ENCODE measurements at places on chromosomes 11 and 22. TPM values are rescaled to one million over a fixed set of nuclear protein-coding genes. Genes with fewer than 3 reads are reported as not detected.

The IL17REL gene
- total RNA-seq: not detected

The PMM1 gene
- total RNA-seq: 40.8 TPM

The PNPLA3 gene
- total RNA-seq: not detected

DNA sequence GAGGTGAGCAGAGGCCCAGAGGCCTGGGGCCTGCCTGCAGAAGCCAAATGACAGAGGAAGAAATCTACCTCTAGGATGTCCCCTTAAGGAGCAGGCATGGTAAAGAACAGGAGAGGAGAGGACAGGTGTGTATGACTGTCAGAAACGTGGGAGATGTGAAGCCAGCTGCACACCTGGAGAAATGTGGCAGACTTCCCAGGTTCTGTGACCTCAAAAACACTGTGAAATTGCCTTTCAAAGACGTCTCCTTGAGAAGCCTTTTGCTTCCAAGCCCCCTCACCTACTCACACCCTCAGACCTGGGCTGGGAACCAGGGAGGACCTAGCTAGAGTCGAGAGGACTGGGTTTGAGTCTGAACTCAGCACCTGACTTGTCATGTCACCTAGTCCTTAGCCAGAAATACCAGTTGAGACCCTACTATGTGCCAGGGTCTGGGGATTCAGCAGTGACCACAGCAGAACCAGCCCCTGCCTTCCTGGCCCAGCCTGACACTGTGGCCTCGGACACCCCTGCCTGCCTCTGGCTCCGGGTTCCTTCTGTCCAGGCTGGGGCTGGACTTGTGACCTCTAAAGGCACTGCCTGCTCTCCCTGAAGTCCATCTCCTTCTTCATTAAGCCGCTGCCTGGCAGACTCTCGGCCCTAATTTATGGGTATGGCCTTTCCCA, 5.6 kb downstream of the TPBGL start:
- H3K4me1 ChIP-seq: peaks cover 15% of the 10 kb centered on the region
- no peak overlapping the region for H3K4me3 ChIP-seq
- H3K36me3 ChIP-seq: no peaks in the 10 kb centered on the region
- H3K27me3 ChIP-seq: no peaks in the 10 kb centered on the region
- H3K27ac ChIP-seq: no peak overlapping the region

- H3K4me3 ChIP-seq: no peak overlapping the region
- no peaks in the 10 kb centered on the region for H3K36me3 ChIP-seq
- peaks cover 30% of the 10 kb centered on the region for H3K27me3 ChIP-seq
- DNase-seq: no peak
Observed at GRCh38 chr11:2507945-2508749, 63.3 kb downstream of the KCNQ1 start.

GRCh38 chr11:102709201-102709945, 3.8 kb upstream of the MMP27 start:
- H3K4me3 ChIP-seq: no peak overlapping the region
- no peaks in the 10 kb centered on the region for H3K27me3 ChIP-seq
- no peaks in the 10 kb centered on the region for H3K4me1 ChIP-seq
- no peaks in the 10 kb centered on the region for H3K36me3 ChIP-seq

DNA sequence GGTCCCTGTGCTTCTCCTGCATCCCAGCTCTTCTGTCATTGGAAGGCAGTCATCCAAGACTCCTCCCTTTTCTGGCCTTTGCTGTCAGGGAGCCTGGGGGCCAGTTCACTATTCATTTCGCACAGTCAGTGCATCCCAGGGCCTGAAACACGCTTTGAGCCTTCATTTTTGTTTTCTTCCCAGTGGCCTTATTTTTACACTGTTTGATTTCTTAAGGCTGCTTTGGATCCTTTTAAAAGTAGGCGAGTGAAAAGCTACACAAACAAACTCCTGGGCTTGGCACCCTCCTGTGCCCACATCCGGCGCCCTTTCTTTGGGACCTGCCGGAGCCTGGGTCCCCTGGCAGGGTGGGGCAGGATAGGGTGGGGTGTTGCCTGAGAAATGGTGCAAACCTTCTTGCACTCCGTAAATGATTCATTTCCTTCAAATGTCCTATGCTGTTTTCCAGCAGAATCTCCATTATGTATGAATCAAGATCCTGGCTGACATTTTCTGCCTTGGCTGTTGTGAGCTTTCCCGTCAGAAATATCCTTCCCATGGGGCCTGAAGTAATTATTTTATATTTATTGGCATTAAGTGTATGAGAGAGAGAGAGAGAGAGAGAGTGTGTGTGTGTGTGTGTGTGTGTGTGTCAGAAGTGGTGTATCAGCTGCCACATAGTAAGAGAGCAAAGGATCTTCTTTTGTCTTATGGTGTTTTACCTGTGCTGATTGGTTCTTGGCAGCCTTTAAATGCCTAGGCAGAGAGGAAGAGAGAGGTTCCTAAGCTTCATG, 45.6 kb downstream of the BCR start:
- peaks cover 68% of the 10 kb centered on the region for H3K4me1 ChIP-seq
- H3K27me3 ChIP-seq: no peaks in the 10 kb centered on the region
- DNase-seq: no peak
- no peaks in the 10 kb centered on the region for H3K36me3 ChIP-seq
- H3K4me3 ChIP-seq: no peak overlapping the region

DNA sequence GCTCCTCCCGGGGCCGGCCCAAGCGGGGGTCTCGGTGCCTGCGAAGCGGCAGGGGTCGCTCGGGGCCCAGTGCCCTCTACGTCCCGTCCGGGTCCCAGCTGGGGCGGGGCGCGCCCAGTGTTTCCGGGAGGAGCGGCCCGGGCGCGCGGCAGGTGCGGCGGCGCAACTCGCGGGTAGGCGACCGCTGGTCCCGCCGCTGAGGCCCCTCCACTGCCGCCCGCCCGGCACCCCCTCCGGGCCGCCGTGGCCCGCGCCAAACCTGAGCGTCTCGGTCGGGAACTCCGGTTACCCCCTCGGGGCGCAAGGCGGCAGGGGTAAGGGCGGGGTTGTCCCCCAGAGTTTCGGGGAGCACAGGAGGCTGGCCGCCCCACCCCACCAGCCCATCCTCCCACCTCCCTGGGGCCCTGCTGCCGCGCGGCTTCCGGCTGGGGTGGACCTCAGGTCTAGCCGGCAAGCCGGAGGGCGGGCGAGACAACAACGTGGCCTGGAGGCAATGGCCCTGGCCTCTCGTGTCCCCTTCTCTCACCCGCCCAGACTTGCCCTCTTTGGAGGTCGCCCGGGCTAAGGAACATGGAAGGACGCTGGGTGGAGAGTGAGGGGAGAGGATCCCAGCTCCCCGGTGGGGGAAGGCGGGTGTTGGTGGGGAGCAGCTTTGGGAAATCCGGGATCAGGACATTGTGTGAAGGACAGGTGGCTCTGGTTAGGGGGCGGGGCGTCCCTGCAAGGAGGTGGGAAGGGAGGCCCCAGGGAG, 398 bp upstream of the CRACR2B start:
- H3K36me3 ChIP-seq: peaks cover 34% of the 10 kb centered on the region
- peak overlapping the region; percentile 60 for H3K4me3 ChIP-seq
- peak overlapping the region; percentile 11 for H3K27ac ChIP-seq
- DNase-seq: no peak
- H3K27me3 ChIP-seq: peaks cover 88% of the 10 kb centered on the region
- H3K4me1 ChIP-seq: peaks cover 66% of the 10 kb centered on the region

- peak overlapping the region; percentile 94 for H3K27ac ChIP-seq
- H3K4me3 ChIP-seq: peak overlapping the region; percentile 46
- peaks cover 56% of the 10 kb centered on the region for H3K4me1 ChIP-seq
- no peaks in the 10 kb centered on the region for H3K36me3 ChIP-seq
- no peak for DNase-seq
- no peaks in the 10 kb centered on the region for H3K27me3 ChIP-seq
Observed at GRCh38 chr11:62444236-62444833, 25.5 kb downstream of the SCGB1A1 start.

DNA sequence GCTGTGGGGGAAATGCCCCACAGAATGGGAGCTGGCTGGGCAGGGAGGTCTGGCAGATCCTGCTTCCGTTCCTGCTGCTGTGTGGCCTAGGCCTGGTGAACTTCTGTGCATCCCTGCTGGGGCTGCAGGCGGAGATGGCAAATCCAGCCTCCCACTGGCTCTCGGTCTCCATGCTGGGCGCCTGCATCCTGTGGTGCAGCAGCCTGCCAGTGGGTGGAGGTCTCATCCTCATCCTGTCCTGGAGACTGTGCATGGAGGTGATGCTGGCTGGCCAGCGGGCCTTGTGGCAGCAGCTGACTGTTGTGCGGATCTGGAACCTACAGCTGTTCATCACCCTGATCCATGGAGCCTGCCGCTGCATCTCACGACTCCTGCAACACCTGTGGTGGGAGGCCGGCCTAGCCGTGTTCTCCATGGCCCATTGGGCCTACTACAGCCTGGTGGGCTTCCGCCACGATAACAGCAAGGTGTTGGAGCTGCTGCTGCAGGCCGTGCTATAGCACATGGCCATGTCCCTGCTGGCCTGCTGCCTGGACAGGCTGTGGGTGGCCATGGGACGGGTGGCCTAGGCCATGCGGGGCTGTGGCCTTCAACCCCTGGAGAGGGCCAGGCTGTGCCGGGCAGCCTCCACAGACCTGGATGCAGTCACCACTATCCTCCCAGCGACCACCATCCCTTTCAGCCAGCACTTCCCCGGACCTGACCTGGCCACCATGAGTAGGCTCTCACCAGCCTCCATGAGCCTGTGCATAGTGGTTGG, 8.8 kb upstream of the RPL3 start:
- H3K36me3 ChIP-seq: no peaks in the 10 kb centered on the region
- DNase-seq: no peak
- no peak overlapping the region for H3K4me3 ChIP-seq
- no peaks in the 10 kb centered on the region for H3K4me1 ChIP-seq
- no peaks in the 10 kb centered on the region for H3K27me3 ChIP-seq
